NCI-H1092 treated with DMSO at 0.1 percent for 48 hours (cell line): ENCODE measurements at places on chromosomes 4 and X.

- DNase-seq: no peak
These were observed 24.6 kb upstream of the PDLIM3 start for GRCh38 chr4:185559915-185560281.

GRCh38 chrX:13005661-13006473, 31.0 kb downstream of the TMSB4X start:
- DNase-seq: no peak

DNA sequence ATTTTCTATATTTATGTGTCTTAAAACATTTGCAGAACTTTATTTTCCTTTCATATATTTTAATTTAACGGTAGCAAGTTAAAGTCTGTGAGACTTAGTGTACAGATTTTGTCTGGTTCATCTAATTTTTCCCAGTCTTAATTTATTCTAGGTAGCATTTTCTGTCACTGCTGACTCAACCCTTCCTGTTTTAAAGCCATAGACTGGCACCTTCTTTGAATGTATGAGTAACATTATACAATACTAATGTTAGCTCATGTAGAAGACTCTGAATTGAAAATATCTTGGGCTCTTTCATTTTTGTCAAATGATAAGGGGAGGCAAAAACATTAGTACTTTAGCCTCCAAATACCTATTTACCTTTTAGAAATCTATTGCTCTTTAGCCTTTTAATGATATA, 43.6 kb downstream of the BLTP1 start:
- DNase-seq: no peak

DNA sequence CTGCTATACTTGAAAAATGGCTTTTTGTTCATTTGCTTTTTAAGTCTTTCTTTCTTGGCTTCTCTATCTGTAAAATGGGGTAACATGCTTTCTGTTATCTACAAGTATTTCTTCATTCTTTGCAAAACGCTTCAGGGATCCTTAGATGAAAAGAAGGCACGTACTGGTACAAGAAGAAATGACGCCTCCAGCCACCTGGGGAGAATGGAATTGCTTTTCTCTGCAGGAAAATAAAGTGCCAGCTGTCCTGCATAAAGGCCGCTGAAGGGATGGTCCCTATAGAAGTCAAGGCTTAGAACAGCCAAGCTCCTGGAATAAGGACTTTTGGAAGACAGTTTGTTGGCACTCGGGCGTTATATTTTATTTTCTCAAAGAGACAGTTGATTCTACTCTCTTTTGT, 210.8 kb upstream of the RASGEF1B start:
- no peak for DNase-seq

- DNase-seq: no peak
These were observed 292.7 kb downstream of the SPOCK3 start for GRCh38 chr4:166941629-166942028.

GRCh38 chrX:42823443-42823842, 45.5 kb upstream of the PPP1R2C start:
- DNase-seq: no peak

DNA sequence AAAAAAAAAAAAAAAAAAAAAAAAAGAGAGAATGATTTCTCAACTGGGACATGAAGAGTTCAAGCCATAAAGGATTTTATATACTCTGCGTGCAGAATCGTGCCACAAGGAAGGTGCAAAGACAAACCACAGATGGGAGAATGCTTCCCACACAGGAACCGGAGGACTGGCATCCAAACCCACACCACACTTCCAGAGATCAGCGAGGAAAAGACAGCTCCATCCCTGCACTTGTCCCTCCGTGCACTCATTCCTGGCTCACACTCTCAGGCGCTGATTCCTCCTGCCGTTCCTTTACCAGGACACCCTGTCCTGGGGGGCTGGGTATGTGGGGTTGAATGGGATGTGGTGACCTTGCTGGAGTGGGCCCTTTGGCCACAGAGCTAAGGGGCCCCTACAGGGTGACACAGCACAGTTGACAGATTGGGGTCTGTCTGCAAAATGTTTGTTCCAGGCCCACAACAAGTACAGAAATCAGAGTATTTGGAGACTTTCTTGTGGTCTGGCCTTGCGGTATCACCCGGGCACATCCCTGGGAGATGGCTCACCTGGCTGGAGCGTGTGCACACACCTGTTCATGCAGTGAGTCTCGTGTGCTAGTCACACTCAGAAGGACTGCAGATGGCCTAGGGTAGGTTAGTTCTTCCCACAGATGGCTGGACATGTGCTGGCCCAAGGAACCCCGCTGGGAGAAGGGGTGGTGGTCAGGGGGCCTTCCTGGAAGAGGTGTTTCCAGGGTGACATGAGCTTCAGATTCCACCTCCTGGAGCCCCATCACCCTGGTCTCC, 55.4 kb upstream of the GPR78 start:
- no peak for DNase-seq

- DNase-seq: no peak
These were observed 393.8 kb upstream of the GNPDA2 start for GRCh38 chr4:45120163-45120562.

DNA sequence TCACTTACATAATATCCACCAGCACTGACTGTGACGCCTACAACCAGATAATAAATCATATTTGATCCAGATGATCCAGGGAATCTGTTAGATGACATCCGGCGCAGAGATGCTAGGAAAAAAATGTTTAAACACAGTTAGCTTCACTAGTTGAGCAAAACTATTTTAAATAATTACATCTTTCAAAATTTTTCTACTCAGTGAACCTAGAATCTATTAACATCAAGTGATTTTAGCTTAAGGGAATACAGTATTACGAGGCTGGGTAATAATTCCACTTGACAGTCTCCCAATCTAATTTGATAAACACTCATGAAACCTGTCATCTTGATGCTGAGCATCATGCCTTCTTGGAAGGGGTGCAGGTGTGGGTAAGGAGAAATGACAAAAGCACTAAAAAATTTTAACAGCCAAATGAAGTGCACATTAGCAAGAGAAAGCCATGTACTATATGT, 4.7 kb downstream of the MGARP start:
- DNase-seq: no peak

- no peak for DNase-seq
These were observed 15.9 kb upstream of the PDLIM5 start for GRCh38 chr4:94435874-94436273.

DNA sequence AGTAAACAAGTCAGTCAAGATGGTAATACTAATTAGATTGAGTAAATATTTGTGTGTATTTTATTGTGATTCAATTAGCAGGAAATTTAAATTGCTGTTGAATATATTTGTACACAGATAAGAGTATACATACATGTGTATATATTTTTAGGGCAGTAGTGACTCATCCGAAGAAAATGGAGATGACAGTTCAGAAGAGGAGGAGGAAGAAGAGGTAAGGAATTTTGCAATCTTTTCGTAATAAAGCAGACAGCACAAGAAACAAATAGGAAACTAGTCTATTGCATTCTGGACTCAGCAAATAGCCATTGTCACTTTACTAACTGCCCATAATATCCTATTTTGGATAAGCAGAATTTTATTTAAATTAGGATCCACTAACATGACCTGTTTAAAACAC, 6.6 kb downstream of the IBSP start:
- DNase-seq: no peak

GRCh38 chrX:23332888-23333821, 1.5 kb upstream of the PTCHD1 start:
- no peak for DNase-seq

- DNase-seq: no peak
These were observed 64.0 kb downstream of the GPRASP3 start for GRCh38 chrX:102784550-102784949.

GRCh38 chr4:3502941-3503936, 29.0 kb downstream of the LRPAP1 start:
- no peak for DNase-seq

DNA sequence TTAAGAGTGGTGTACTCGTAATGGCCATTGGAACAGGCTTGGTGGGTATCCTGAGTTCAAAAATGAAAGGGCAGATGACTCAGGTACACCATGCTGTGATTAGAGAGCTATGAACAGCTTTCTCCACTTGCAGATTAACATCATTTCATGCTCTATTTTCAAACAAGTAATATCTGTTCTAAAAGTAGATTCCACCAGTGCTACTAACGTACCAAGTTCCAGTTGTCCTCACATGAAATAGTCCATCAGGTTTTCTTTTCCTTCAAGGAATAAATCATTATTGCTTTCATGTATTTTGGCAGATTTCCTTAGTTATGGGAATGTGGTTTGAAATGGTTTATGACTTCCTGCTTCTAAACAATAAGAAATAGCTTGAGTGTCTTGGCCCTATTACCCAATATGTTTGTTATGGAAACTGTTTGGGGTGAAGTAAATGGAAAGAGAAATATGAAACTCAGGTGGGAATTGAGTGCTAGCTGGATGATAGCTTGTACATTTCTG, 49.9 kb downstream of the PCDH7 start:
- DNase-seq: no peak

DNA sequence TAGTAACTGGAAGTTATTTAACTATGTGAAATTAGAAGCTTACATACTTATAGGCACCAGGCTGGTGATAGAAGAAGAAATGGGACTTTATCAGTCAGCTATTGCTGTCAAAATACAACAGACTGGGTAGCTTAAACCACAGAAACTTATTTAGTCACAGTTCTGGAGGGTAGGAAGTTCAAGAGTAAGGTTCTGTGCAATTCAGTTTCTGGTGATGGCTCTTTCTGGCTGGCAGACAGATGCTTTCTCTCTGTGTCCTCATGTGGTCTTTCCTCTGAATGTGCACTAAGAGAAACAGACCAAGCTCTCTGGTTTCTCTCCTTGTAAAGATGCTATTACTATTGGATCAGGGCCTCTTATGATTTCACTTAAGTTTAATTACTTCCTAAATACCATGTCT, 92.1 kb upstream of the ANKRD50 start:
- no peak for DNase-seq

GRCh38 chr4:53821179-53821851, 230.0 kb upstream of the LNX1 start:
- DNase-seq: no peak

DNA sequence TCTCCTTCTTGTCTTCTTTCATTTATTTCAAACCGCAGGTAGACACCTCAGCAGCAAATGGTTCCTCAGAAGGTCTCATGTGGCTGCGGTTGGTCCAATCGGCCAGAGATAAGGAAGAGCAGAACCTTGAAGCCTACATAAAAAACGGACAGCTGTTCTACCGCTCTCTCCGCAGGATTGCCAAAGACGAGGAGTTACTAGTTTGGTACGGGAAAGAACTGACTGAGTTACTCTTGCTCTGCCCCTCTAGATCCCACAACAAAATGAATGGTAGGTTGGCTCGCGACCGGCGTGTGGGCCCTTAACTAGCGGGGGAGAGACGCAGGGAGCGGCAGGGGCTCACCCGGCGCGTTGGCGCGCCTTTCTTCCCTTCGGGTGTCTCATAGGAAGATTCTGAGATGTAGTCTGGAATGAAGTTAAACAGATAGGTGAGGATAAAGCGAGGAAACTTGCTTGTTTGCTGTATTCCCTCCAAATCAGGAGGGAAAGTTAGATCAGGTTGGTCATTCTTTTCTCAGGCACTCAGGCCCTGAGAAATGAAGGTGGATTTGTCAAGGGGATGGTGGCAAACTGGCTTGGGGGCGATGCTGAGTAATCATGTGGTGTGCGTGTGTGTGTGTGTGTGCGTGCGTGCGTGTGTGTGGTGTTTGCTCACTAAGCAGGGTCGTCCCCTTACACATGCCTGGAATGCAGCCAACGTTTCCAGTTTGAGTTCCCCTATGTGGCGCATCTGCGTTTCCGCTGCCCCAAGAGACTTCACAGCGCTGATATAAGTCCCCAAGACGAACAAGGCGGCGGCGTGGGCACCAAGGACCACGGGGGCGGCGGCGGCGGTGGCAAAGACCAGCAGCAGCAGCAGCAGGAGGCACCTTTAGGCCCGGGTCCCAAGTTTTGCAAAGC, 4.2 kb downstream of the PRDM8 start:
- peak; percentile 35 for DNase-seq

DNA sequence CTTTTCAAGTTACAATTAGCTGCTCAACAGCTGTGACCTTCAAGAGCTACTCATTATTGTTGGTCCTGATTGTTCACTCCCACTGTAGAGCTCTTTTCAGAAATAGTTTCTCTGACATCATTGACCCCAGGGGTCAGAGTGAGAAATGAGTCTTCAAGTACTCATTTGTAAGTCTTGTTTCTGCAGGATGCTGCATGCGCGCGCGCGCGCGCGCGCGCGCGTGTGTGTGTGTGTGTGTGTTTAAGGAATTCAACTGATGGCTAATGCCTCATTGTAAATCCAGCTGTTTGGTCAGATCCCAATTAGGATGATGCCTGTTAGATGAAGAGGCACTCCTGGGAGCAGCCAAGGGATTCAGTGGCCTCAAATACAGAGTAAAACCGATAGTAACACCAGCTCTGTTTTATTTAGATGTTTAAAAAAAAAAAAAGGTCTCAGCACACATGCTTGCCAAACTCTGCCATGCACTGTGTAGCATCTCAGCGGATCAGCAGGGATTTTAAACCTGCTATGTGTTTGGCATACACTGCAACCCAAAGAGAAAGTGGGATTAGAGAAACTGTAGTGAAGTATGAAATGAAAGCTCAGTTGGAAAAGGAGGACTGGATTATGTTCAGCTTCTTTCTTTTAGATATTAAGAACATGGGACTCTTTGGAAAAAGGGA, 332.3 kb downstream of the ADGRL3 start:
- no peak for DNase-seq

DNA sequence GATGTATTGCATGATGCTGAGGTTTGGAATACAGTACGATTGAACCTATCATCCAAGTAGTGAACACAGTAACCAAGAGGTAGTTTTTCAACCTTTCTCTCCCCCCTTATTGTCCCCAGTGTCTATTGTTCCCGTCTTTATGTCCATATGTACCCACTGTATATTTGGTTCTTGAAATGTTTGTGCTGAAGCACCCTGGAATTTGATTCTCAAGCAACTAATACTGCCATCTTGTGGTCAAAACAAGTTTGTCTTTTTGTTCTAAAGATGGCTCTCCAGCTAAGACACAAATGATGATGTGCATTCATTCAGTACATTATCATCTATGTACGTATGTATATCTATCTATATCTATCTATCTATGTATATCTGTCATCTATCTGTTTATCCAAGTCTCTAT, 33.5 kb upstream of the DCX start:
- peak; percentile 79 for DNase-seq

- no peak for DNase-seq
These were observed 1628.9 kb upstream of the AGA start for GRCh38 chr4:179071131-179071530.

DNA sequence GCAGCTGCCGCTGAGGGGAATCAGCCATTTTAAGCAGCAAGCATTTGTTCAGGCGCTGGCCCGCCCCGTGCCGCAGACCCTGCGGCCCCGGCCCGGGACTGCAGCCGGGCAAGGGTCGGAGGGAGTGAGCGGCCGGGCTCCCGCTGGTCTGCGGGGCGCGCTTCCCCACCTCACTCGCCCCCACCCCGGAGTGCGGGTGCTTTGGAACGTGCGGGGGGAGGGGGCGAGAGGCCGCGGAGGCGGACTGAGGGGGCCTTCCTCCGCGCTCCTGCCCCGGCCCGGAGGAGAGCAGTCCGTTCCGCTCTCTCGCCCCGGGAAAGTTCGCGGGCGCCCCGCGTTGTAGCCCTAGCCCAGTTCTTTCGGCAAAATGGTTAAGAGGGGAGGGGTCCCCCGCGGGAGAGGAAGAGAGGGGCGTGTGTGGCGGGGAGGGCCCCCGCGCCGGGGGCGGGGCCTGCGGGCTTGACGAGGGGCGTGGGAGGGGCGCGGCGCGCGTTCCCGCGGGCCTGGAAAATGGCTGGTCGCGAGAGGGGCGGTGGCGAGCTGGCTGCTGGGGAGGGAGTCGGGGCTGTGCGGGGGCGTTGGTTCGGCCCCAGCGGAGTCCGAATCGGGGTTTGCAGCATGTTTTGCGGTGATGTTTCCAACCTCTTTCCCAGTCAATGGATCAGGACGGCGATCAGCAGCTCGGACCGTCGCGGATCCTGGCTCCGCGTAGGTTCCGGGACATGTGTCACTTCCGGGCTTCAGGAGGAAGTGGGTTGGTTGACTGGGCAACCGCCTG, 942 bp downstream of the ING2 start:
- peak; percentile 77 for DNase-seq
